ENCODE measurements at places on chromosomes 13 and 19.

GRCh38 chr19:1273263-1274041 lies 1.9 kb upstream of the FAM174C start:
- no peak for DNase-seq

DNA sequence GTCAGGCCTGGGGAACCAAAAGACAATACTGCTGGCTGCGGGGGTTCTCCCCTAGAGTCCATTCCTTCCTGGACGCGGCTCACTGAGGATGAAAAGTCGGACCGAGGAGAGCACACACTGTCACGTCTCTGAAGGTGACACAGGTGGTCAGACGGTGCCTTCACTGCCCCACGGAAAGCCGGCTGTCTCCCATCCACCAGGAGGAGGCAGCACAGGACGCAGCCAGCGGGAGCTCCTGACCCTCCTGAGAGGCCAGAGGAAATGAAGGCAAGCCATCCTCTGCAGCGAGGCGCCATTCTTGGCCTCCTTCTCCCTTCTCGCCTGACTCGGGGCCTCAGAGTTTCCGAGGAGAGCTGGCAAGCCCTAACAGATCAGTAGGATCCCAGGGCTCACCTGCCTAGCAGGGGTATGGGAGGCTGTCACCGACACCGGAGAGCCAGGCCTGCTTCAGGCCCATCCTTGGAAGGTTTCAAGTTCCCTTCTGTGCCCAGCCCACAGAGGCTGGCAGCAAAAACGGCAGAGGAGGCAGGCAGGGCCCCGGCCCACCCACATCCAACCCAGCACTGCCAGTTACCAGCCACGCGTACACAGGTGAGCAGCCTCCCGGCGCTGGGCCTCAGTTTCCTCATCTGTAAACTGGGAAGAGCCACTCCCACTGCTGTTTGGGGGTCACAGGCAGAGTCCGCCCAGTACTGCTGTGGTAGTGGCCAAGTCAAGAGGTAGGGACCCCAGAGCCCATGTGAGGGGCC lies 4.5 kb downstream of the REXO1 start:
- no peak for DNase-seq

GRCh38 chr19:33219261-33219815 lies 6.3 kb downstream of the SLC7A10 start:
- DNase-seq = no peak

DNA sequence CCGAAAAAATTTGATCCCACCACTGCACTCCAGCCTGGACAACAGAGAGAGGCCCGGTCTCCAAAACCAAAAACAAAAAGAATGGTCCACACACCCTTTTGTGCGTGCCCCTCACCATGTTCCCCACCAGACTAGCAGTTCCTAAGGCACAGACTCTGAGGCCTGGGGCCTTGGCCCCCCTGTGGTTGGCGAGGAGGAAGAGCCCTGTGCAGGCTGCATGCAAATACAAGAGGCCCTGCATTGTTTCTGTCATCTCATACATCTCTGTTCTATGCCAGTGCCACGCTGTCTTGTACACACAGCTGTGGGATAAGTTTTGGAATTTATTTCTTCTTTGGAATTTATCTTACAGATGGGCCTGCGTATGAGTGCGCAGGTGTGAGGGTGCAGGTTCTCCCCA lies 4.7 kb upstream of the YJEFN3 start:
- no peak for DNase-seq

GRCh38 chr19:35518313-35518712 lies 4.9 kb upstream of the DMKN start:
- no peak for DNase-seq

DNA sequence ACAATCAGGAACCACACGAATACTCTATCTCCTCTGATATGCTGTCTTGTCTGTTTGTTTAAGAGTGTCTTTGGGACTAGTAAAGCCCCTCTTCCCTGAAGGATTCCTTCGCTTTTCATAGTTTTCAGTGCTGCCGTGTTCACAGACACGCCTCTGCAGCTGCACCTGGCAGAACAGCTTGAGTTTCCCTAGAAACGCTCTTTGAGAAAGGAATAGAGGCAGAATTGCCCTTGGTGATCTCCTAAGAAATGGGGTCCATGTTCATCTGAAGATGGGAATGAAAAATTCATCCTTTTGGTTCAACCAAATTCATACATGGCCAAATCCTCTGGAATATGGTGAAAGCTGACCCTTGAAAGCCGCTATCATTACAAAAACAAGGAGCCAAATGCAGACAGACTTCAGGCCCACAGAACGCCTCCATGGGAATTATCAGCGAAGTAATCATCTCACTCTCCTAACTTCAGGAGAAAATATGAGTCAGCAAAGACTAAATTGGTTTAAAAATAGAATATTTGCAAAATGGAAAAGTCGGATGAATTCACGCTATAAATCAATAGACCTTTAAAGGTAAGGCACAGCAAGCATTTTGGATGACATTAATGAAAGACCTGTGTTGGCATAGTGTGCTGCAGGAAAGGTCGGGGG lies 5.5 kb downstream of the SACS start:
- DNase-seq = peak; percentile 62

DNA sequence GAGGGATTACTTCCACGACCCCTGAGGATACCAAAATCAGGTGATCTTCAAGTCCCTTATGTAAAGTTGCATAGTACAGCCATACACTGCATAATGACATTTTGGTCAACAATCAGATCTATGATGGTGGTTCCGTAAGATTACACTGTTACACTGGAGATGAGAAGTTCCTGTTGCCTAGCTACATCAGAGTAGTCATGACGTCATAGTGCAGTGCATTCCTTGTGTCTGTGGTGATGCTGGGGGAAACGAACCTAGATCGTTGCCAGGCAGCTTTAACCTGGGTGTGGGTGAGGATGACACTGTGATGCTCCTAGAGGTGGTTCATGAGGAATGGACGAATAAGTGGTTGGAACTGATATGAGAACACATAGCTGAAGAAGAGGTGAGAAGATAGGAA lies 9.1 kb downstream of the ZNF610 start:
- DNase-seq = no peak

DNA sequence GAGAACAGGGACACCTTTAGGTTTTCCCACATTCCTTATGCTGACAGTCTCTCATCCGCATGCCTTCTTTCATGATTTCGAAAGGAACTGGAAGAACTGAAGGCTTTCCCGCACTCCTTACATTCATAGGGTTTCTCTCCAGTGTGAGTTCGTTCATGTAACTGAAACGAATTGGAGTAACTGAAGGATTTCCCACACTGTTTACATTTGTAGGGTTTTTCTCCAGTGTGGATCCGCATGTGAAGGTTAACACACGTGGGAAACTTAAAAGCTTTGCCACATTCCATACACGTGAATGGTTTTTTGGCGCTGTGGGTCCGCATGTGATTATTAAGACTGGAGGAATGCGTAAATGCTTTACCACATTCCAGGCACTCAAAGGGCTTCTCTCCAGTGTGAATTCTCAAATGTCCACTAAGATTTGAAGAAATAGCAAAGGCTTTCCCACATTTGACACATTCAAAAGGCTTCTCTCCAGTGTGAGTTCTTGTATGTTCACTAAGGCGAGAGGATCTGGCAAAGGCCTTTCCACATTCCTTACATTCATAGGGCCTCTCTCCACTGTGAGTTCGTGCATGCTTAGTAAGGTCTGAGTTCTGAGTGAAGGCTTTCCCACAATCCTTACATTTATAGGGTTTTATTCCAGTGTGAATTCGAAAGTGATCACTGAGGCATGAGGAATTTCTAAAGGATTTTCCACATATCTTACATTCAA lies 22.0 kb downstream of the ZNF266 start:
- DNase-seq = no peak

GRCh38 chr13:96218475-96218874 lies 128.6 kb downstream of the HS6ST3 start:
- no peak for DNase-seq

DNA sequence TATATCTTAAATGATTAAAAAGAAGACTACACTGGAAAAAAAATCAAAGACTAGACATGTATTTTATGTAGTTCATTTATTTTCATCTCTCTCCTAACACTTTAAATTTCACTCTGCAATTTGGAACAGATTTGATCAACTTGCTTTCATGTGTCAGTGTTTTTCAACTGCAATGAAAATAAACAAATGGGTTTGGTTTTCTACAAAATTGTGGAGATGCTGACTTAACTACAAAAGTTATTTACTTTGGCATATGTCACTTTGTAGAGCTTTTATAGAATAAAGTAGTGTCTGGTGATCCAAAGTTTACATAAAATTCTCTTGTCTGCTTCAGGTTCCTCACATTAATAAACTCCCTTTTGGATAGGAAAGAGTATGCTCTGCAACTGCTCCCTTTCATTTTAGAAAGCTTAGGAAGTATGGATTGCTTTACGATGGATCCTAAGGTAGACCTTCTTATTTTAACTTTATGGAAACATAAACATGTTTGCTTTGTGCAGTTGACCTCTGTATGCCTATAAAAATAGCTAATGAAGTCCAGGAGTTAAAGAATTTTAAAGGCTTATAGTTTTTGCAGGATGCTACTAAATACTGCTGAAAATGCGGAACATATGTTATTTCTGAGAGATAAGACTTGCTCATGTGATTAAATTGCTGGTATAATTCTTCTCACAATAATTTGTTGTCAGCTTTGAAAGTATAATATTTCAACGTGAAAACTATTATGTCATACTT lies 815.9 kb downstream of the PCDH9 start:
- DNase-seq = no peak

- no peak for DNase-seq
These were observed 56.1 kb upstream of the FREM2 start for GRCh38 chr13:38630780-38631179.

DNA sequence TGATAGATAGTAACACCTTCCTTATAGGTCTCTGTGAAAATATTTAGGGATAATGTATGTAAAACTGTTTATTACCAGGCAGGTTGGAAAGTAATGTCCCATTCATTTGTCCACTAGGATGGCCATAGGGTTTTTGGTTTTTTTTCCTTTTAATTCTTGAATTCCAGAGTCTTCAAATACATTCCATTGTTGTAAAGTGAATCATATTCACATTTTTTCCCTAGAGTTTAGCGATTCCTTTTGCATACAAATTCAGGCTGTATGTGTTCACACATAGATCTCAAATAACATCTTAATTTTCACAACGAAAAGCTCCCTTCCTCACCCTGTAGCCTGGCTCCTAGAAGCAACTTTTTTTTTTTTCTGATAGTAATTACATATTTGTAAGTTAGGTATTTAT lies 1.8 kb upstream of the ZNF557 start:
- DNase-seq = no peak

- no peak for DNase-seq
These were observed 33.5 kb downstream of the WASF3 start for GRCh38 chr13:26590951-26591350.

DNA sequence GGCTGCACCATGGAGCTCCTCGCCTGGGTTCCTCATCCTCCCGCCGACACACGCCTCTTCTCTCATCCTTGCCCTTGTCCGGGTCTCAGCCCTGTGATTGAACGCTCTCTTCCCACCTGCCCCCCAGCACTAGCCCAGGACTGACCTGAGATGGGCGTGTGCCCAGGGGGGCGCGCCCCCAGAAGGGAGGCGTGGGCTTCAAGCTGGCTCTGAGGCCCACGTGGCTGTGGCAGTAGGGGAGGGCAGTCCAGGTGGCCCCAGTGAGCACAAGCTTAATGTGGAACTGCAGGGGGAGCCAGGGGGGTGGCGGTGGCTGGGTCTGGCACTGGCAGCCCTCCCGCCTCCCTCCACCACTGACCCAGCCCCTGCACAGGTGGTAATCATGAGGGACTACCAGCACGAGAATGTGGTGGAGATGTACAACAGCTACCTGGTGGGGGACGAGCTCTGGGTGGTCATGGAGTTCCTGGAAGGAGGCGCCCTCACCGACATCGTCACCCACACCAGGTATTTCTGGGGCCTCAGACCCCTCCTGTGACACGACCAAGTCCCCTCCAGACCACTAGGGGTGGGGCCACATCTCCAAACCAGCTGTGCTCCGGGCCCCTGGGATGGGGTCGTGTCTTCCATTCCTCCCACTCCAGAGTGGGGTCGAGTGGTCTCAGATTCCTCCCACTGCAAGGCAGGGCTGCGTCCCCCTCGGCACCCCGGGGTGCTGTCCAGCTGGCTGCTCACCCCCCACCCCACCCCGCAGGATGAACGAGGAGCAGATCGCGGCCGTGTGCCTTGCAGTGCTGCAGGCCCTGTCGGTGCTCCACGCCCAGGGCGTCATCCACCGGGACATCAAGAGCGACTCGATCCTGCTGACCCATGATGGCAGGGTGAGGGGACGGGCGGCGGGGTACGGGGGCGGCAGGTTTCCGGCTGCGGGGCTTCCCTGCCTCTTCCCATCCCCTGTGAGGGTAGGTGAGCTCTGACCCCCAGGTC lies 21.9 kb upstream of the NCCRP1 start:
- DNase-seq = no peak

GRCh38 chr13:98339684-98340425 lies 162.8 kb upstream of the RNF113B start:
- no peak for DNase-seq

All from putamen (tissue), 1 donor.